ENCODE measurements at places on chromosomes 4 and X.

GRCh38 chr4:4603067-4603466, 61.2 kb upstream of the STX18 start:
- DNase-seq = no peak

DNA sequence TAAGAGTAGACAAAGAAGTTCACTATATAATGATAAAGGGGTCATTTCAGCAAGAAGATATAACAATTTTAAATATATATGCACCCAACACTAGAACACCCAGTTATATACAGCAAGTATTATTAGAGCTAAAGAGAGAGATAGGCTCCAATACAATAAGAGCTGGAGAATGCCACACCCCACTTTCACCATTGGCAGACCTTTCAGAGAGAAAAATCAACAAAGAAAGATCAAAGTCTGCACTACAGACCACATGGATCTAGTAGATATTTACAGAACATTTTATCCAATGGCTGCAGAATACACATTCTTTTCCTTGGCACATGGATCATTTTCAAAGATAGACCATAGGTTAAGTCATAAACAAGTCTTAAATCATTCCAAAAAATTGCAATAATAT, 479.7 kb upstream of the DIAPH2 start:
- no peak for DNase-seq

- no peak for DNase-seq
These were observed 28.8 kb downstream of the COL4A5 start for GRCh38 chrX:108468486-108468885.

GRCh38 chr4:103478734-103479133, 241.1 kb downstream of the TACR3 start:
- no peak for DNase-seq

- no peak for DNase-seq
These were observed 192.5 kb upstream of the TTC29 start for GRCh38 chr4:147138171-147138570.

DNA sequence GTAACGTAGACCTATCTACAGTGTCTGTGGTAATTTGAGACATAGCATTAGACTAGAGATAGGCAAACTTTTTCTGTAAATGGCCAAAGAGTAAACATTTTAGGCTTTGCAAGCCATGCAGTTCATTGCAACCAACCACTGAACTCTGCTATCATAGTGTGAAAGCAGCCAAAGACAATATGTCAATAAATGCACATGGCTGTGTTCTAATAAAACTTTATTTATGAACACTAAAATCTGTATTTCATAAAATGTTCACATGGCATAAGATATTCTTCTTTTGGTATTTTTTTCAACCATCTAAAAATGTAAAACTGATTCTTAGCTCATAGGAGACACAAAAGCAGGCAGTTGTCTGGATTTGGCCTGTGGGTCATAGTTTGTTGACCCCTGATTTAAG, 120.9 kb downstream of the AMELX start:
- DNase-seq = no peak

- no peak for DNase-seq
These were observed 30.3 kb downstream of the CCNG2 start for GRCh38 chr4:77187322-77187721.

- no peak for DNase-seq
These were observed 230.9 kb upstream of the GPC4 start for GRCh38 chrX:133645977-133646718.

- no peak for DNase-seq
These were observed 27.4 kb downstream of the ADH5 start for GRCh38 chr4:99061048-99061700.

GRCh38 chr4:42048394-42048793, 58.1 kb downstream of the SLC30A9 start:
- no peak for DNase-seq

DNA sequence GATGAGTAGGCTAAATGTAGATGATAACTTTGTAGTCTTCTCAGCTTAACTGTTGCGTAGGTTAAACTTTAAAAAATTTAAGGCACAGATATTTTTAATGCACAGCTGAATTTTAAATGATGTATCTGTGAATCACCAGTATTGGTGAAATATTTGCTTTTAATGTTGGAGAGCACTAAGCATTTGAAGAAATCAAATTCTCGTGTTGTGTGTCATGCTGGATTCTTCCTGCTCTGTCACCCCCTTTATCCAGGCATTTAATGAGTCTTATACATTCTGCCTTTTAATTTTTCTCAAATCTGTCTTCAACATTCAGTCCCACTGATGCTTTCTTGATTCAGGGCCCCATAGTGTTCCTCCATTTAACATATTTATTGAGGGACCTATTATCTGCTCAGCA, 76.7 kb downstream of the SLC4A4 start:
- DNase-seq = no peak

DNA sequence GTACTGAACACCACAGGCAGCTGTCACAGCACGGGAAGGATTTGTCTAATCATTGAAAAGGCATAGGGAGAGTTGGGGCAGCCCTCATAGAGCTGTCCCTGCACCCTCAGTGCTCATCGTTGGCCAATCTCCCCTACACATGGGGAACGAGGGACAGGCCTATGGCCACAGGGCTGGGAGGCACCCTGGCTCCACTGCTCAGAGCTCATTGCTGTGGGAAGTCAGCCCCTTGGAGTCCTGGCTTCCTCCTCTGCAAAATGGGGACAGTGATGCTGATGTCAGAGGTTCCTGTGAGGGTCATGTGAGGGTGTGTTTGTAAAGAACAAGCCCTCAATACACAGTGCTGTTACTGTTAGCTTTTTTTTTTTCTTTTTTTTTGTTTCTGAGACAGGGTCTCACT, 19.3 kb upstream of the HTRA3 start:
- DNase-seq = no peak

GRCh38 chr4:10095296-10095991, 21.2 kb downstream of the WDR1 start:
- DNase-seq = no peak

- DNase-seq = no peak
These were observed 323.2 kb upstream of the PCDH7 start for GRCh38 chr4:30396772-30397475.

- no peak for DNase-seq
These were observed 1.7 kb downstream of the GPRIN3 start for GRCh38 chr4:89305712-89306437.

DNA sequence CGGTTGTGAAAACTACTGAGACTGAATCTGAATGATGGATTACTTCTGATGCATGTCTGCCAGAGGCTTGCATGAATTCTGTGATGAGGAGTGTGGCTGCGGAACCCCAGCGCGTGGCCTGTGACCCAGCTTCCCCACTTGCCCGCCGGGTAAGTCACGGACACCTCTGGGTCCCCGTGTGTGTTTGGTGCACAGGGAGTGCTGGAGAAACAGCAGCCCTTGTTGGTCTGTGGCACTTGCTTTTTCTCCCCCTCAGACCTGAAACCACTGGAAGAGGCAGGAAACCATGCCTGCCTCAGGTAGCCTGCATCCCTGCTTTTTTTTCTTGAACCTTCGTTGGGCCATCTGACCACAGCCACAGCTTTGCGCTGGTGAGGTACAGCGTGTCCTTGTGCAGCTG, 51.9 kb upstream of the TADA2B start:
- no peak for DNase-seq

- no peak for DNase-seq
These were observed 24.4 kb upstream of the GBA3 start for GRCh38 chr4:22668301-22668700.

DNA sequence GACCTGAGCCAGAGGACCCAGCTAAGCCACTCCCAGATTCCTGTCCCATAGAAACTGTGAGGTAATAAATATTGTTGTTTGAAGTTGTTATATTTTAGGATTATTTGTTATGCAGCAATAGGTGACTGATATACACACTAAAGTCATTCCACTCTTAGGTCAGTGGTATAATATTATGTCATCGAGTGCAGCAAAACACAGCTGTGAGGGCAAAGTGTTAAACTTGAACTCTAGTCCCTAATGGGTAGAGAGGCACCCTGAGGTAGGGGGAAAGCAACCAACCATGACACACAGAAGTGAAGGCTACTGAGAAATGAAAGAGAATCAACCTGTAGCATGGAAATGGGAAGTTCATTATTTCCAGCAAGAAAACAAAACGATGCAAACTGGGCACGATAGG, 66.6 kb downstream of the ATXN3L start:
- no peak for DNase-seq

GRCh38 chrX:39356119-39356807, 555.0 kb downstream of the MID1IP1 start:
- no peak for DNase-seq

DNA sequence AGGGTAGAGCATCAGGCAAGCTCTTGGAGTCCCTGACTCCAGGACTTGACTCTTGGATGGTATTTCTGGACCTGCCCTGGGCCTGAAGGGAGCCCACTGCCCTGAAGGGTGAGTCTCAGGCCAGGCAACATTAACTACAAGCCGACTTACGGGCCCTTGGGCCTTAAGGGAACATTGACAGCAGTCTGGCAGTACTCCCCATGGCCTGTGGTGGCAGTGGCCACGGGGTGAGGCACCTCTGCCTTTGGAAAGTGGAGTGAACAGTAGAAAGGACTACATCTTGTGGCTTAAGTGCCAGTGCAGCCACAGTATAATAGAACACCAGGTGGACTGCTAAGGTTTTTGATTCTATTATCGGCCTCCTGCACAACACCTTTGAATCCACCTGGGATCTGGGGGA, 36.3 kb downstream of the SH3BGRL start:
- DNase-seq = no peak

GRCh38 chr4:3354455-3354811, 61.6 kb downstream of the RGS12 start:
- no peak for DNase-seq

DNA sequence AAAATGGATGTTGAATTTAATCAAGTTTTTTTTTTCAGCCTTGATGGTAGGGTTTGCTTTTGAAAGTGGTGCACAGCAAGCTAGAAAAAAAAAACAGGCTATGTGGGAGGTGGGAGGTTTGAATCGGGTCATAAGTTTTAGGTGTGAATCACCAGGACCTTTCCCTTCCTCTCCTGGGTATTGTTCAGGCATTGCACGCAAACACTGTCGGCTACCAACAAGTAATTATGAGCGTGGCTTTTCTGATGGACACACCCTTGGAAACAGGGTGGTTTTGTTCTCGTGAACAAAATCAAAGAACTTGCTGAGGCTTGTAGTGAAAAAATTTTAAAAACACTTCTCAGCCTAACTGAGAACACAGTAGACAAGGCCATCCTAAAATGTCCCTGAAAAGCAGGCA, 18.1 kb downstream of the PIR start:
- no peak for DNase-seq

DNA sequence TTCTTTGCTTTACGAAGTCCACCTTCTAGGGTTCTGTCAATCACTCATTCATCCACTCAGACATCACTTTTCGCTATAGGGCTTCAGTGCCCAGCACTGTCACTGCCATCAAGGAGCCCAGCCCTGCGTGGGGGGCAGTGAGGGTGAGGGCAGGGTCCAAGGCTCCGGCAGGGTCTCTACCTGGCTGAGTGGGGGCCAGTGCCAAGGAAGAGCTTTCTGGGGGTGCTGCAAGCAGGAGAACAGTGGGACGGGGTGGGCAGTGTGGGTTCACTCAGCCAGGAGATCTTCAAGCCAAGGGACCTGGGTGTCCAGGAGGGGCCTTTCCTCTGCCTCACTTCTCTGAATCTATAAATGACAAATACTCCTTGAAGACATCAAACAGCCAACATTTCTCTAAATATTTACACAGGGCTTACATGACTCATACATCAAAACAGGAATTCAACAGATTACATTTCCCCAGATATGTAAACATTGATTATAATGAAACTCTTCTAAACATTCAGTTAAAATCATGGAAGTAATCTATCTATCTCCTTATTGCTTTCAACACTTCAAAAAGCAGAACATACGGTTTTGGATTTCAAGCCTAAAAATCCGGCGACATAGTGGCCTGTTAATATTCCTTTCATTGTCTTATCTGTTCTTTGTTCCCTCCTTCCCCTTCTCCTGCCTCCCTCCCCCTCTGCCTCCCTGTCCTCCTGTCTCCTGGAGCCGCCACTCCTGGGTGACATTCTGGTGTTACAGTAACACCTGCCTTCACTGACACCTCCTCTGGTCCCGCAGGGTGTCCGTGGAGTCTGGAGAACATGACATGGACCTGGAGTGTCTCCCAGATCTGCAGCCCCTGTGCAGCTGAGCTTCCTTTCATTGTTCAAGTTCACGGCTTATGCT, 94.4 kb upstream of the ADRA2C start:
- no peak for DNase-seq

DNA sequence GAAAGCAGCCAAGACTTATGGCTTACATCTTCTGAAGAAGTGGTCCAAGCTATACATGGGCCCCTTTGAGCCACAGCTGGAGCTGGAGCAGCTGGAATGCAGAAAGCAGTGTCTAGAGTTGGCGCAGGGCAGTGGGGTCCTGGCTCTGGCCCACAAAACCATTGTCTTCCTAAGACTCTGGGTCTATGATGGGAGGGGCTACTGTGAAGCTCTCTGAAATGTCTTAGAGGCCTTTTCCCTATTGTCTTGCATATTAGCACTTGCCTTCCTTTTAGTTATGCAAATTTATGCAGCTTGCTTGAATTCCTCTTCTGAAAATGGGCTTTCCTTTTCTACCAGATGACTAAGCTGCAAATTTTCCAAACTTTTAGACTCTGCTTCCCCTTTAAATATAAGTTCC, 15.3 kb downstream of the NPY1R start:
- no peak for DNase-seq

DNA sequence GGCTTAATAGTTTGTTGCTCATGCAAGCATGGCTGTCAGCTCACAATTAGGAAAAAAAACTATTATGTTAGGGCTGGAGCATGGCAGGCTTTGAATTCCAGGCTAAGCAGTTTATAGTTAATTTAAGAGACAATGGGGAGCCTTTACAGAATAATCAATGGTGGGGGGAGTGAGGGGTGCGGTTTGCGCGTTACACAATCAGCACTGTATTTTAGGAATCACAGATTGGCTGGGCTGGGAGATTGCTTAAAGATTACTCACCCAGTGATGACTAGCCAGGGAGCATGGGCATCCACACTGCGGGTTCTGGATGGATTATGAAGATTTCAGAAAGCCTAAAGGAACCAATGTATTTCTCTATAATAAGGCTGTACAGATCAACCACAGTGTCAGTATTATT, 186.6 kb downstream of the SOX3 start:
- no peak for DNase-seq

DNA sequence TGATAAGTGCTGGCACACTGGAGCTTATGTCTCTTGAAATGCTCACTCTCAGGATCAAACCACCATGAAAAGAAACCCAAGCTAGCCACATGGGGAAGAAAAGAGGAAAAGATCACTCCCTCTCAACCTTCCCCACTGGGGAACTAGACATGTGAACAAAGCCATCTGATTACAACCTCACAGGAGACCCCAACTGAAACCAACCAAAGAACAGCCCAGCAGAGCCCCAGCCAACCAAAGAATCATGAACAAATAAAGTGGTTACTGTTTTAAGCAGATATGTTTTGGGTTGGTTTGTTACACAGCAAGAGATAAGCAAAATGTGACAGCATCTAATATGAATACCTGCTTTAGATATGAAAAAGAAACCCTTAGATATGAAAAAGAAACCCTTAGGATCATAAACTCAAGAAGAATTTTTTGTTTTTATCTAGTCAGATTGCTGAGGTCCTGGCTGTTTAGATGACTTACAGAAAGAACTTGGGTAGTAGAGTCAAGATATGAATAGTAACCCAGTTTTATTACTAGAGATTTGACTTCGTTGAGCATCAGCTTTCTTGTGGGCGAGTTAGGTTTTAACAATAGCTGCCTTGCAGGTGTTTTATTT, 23.7 kb upstream of the TLR7 start:
- no peak for DNase-seq

- DNase-seq = no peak
These were observed 454 bp downstream of the BTC start for GRCh38 chr4:74793757-74794381.

- DNase-seq = no peak
These were observed 45.5 kb downstream of the ETNPPL start for GRCh38 chr4:108717386-108717785.
